ENCODE measurements at places on chromosomes 6 and 20.

GRCh38 chr20:48723308-48724264, 104.2 kb downstream of the PREX1 start:
- DNase-seq, result peak; percentile 74

- no peak for DNase-seq
Observed at GRCh38 chr20:4542270-4542669, 179.4 kb upstream of the PRND start.

GRCh38 chr6:96522465-96523009, 931 bp downstream of the UFL1 start:
- no peak for DNase-seq

- DNase-seq, result no peak
Observed at GRCh38 chr20:43571771-43572170, 12.9 kb downstream of the SGK2 start.

- DNase-seq, result no peak
Observed at GRCh38 chr6:81988446-81988845, 236.0 kb upstream of the TENT5A start.

GRCh38 chr6:139920027-139920775, 545.8 kb upstream of the CITED2 start:
- DNase-seq, result no peak

DNA sequence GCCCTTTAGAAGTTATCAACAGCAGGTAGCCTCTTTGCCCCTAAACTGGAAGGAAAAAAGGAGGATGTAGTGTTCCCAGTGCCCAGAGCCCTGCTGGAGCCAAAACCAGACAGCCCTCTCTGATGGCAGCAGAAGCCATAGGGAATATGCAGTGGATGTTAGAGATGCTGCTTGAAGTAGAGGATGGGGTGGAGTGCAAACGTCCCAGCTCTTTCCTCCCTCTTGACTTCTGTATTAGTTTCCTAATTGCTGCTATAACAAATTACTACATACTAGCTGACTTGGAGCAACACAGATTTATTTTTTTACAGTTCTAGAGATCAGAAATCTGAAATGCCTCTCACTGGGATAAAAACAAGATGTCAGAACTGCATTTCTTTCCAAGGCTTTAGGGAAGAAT, 12.5 kb upstream of the CD2AP start:
- no peak for DNase-seq

GRCh38 chr6:12717356-12717755, 789 bp downstream of the PHACTR1 start:
- no peak for DNase-seq

Measured in Right ventricle myocardium inferior (tissue), 1 donor.